NCI-H524 treated with DMSO at 0.1 percent for 48 hours (cell line): ENCODE measurements at places on chromosomes 6 and 20.

DNA sequence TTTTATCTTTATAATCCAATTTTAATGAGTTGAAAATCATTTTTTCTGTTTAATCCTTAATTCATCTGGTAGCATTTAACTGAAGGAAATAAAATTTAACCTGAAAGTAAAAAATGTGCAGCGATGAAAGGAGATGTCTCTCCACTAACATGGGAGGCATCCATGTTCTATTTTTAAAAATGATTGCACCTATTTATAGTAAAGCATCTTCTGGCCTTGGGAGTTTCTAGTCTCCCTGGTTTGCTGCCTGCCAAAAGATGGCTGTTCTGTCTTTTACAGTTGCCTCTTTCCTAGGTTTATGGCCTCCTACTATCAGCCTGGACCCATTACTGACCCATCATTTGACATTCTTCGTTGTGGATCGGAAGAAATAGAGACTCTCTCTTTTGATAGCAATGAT is 143.0 kb downstream of the B3GAT2 start:
- no peak for DNase-seq

DNA sequence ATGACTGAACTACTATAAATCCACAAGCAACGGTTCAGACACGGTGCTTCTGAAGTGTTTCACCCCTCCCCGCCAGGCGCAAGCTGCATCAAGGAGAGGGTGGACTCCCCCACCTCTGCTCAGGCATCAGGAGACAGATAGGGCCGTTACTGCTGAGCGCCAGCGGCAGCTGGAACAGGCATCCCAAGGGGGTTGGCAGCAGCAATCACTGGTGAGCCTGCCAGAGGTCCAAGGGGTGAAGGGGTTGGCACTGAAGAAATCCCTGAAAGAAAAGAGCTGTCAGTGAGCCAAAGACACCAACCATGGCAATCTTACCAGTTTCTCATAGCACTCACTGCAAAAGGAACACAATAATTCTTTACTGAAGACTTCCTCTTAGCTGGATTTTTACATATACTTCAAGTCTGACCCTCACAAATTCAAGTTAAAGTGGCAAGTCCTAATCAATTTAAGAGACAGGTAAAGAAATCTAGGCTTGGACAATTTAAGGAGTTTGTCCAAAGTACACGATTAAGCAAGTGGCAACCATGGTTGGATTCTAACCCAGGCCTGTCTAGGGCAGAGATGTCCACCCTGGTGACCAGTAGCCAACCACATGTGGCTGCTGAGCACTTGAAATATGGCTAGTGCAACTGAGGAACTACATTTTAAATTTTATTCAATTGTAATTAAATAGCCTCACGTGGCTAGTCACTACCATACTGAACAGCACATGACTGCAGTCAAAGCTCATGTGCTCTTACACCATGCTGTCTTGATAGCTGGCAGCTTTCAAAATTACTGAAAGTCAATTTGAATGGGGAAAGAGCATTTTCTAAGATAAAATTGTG is 21.7 kb upstream of the TBC1D20 start:
- no peak for DNase-seq

GRCh38 chr6:154822947-154823558 is 89.8 kb downstream of the SCAF8 start:
- DNase-seq, result no peak

GRCh38 chr20:33391722-33392415 is 9.4 kb downstream of the CDK5RAP1 start:
- peak; percentile 56 for DNase-seq

DNA sequence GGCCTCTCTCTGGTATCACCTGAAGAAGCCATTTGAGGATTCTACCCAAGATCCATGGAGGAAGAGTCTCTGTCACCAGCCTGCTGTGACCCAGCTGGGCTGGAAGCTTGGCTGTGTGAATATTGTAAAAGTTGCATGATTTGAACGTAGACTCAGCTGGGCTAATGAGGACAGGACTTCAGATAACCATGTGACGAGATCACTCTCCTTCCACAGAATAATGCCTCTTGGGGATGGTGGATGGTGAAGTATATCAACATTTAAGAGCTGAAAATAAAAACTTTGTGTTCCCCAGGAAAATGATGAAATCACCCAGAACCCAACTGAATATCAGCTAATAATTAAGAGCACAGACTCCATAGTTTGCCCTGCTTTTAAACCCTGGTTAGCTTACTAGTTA is 427.9 kb downstream of the CD83 start:
- DNase-seq, result no peak

DNA sequence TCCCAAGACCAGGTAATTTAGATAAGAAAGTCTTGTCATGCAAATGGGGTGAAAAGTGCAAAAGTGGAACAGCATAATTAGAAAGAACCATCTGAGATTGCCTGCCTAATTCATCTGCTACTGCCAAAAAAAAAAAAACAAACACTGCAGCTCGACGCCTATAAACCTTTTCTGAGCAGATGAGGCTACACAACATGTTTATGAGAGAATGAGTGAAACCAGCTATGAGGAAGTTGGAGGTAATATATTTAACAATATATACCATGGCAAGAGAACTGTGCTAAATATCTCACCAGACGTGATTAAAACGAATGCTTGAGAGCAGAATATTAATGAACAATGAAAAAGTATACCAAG is 50.0 kb downstream of the LAMA4 start:
- no peak for DNase-seq

DNA sequence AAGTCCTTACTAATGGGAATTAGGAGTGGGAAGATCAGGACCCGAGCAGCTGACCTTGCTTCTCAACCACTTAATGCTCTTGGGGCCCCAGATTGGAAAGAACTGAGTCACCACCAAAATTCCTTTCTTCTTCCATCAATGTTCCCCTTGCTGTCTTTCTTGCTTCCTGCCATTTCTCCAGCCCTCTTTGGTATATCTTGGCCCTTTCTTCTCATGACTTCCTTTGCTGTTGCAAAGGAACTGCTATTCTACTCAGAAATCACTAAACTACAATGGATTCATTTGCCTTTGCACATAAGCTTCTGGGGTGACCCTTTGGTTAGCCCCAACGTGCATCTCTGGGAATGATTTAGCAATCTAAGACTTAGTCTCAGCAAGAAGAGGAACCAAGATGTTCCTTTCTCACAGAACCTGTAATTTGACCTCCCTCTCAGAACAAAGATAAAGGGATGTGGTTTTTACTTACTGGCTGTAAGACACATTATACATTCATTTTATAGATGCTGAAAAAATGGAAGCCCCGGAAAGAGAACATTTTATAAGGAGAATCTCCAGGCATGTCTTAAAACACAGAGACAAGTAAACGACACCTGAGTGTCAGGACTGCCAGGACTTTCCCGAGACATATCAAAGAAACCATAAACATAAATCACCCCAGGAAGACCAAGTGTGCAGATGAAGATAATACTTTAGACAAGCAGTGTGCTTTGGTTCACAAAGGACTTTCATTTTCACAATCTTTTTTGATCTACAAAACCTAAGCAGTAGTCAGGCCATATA is 99.0 kb upstream of the TNFAIP3 start:
- no peak for DNase-seq

DNA sequence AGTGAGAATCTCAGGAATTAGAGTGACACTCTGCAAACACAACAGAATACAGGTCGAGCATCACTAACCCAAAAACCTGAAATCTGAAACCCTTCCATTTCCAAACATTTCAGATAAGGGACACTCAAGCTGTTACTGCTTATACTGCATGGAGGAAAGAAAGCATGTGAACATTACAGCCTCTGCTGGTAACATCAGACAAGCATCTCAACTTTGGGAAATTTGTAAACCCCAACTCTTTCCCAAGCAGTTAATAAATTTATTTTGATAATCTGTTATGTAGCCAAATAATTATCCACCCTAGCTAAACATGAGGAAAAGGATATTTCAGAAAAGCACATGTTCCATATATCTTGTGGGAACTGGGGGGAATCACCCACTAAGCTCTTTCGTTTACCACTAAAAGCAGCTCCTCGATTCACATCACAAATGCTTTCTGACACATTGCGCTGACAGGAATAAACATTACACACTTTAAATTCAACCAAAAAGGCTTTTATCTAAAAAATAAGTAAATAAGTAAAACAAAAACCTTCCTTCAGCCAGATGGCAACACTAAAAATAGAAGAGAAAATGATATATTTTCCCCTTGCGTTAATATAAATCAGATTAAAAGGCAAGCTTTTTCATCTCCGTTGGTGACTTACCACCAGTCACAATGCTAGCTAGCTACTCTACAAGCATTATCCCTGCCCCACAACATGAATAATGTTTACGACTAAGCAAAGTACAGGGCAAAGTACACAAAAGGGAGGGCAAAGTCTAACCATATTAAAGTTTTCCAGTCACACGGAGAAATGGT is 120.8 kb downstream of the MAP7 start:
- no peak for DNase-seq

GRCh38 chr20:20824924-20825584 is 112.6 kb upstream of the RALGAPA2 start:
- peak; percentile 17 for DNase-seq

DNA sequence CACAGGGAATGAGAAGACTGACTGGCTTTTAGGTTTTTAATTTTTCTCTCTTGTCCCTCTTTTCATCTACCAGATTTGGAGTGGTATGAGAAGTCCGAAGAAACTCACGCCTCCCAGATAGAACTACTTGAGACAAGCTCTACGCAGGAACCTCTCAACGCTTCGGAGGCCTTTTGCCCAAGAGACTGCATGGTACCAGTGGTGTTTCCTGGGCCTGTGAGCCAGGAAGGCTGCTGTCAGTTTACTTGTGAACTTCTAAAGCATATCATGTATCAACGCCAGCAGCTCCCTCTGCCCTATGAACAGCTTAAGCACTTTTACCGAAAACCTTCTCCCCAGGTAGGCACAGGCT is 644 bp downstream of the MAD2L1BP start:
- DNase-seq, result no peak

- no peak for DNase-seq
These were observed 33.7 kb upstream of the SNX9 start for GRCh38 chr6:157789297-157789696.

DNA sequence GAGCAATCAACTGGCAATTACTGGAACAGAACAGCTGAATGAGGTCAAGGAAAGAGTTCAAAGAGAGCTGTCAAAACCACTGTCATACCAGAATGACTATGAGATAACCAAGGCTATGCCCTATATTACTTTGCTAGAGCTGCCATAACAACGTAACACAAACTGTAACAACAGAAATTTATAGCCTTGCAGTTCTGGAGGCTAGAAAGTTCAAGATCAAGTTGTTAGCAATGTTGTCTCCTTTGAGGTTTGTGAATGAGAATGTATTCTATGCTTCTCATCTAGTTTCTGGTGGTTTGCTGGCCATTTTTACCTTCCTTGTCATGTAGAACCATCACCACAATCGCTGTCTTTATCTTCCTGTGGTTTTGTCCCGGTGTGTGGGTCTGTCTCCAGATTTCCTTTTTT is 1323.0 kb upstream of the GJE1 start:
- no peak for DNase-seq

DNA sequence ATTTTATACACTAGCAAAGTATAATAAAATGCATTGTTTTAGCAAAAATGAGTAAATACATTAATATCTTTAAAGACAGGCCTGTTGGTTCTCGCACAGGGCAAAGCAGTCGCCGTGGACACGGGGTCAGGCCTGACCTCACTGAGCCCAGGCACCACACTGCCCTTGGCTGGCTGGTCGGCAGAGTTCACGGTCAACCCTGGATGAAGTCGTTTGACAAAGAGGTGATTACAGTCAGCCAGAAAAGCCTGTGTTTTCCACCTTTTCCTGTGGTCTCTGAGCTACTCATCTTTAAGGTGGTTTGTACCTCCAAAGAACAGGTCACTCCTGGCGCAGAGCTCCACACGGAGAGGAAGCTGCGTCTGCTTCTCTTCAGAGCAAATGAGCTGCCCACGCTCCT is 191.5 kb downstream of the DLL1 start:
- DNase-seq, result no peak
